ENCODE measurements at places on chromosomes 2 and 18. TPM values are rescaled to one million over a fixed set of nuclear protein-coding genes. Genes with fewer than 3 reads are reported as not detected.

The AMER3 gene
- total RNA-seq, result not detected

DNA sequence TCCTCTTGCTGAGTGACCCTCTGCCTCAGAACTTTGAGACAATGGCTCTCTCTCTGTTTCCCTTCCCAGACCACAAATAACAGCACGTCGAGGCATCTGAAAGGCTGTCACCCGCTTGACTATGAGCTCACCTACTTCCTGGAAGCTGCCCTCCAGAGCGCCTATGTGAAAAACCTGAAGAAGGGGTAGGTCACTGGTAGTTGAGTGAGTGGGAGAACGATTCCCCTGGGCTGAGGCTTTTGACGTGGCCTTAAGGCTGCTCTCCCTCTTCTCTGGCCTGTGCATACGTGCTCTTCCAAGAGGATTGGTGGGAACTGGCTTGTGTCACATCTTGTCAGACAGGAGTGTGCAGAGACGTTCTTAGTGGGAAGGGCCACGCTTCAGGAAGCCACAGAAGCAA is 63.1 kb upstream of the MCFD2 start:
- no peak overlapping the region for H3K4me3 ChIP-seq
- no peaks in the 10 kb centered on the region for H3K27me3 ChIP-seq
- H3K27ac ChIP-seq, result no peak overlapping the region
- H3K4me1 ChIP-seq, result peaks cover 27% of the 10 kb centered on the region

The SERPINB12 gene
- total RNA-seq, result not detected

DNA sequence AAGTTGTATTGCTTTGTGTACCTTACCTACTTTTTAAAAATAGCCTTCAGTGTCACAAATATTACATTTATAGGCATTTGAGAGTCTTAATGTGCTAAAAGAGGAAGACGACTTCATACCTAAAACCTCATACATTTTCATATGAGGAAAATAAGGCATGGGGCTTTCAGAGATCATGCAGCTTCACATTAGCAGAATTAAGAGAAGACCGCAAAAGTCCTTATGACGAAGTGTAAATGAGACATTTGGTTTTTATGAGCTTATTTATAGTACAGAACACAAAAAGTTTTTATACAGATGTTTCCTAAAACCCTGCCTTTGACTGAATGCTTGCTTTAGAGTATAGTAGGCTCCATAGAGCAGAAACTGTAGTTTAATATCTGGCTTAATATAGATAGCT is 10.1 kb upstream of the CCDC138 start:
- DNase-seq, result no peak
- H3K4me3 ChIP-seq, result no peak overlapping the region
- no peaks in the 10 kb centered on the region for H3K4me1 ChIP-seq
- H3K27me3 ChIP-seq, result no peaks in the 10 kb centered on the region

DNA sequence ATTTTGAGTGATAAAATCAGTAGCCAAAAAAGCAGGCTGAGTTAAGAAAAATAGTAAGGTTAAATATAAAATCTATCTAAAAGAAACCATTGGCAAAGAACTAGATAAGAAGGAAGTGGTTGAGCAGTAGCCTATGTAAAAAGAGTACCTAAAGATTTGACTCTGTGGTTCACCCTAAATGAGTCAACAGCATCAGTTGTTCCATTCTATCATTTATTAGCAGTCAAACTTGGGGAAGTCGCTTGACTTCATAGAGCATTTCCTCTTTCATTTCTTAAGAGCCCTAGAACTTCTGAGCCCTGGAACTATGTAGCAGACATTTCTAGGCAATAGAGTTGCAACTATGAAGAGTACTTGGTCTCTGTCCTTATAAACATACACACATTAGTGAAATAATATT is 381.7 kb downstream of the NUP35 start:
- no peak for DNase-seq
- H3K27me3 ChIP-seq, result no peaks in the 10 kb centered on the region
- no peaks in the 10 kb centered on the region for H3K4me1 ChIP-seq
- H3K4me3 ChIP-seq, result no peak overlapping the region

The BMP10 gene
- total RNA-seq, result 0.19 TPM

DNA sequence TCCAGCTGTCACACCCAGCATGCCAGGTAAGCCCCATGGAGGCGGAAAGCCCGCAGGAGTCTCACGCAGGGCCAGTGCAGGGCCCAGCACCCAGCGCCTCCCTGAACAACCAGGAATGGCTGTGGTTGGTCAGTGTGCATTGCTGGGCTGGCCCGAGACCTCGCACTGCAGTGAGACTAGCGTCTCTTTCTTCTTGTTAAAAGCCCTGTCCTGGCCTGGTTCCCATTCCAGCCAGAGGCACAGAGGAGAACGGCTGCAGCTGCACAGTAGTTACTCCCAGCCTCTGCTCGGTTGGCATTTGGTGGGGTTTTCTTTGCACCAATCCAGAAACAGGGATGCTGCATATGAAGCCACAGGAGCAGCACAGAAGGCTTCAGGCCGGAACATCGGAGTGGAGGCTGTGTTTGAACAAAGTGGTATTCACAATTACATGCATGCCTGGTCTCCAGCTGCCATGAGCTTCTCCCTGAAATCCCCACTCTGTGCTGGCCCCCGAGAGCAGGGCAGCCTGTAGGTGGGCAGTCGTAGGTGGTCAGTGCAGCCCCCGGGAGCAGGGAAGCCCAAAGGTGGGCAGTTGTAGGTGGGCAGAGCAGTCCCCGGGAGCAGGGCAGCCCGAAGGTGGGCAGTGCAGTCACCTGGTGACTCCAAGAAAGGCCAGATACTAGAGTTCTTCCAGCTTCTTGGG is 163.7 kb upstream of the PXDN start:
- H3K4me1 ChIP-seq, result peaks cover 4% of the 10 kb centered on the region
- no peak for DNase-seq
- H3K36me3 ChIP-seq, result no peaks in the 10 kb centered on the region
- no peak overlapping the region for H3K4me3 ChIP-seq
- H3K27ac ChIP-seq, result no peak overlapping the region

The ALPI gene
- total RNA-seq, result not detected

The CFAP53 gene
- total RNA-seq, result 0.16 TPM

DNA sequence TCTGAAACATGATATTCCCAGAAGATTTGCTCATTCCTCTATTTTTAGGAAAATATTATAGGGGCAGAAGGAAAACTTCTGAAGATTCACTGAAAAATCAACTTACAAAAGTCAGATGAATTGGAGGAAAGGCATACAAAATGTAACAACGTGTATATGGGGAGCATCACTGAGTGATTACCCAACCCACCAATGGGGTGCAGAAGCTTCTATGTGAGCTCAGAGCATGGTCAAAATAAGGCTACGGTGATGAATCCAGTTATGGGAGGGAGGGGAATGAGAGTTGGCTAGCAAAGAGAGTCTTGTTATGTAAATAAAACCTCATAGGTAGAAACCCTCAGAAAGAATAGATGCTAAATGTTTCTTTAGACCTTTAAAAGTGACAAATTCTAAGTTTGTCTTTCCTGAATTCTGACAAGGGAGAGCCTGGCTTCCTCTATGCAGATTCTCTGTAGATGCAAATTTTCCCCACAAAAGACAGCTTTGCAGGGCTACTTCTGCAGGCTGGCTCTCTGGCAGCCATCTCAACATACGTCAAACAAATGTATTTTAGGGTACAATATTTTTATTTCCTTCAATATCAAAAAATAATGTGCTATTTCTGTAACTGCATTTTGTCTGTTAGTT is 171.4 kb upstream of the NDUFV2 start:
- no peak for DNase-seq
- H3K4me1 ChIP-seq, result no peaks in the 10 kb centered on the region
- H3K27me3 ChIP-seq, result no peaks in the 10 kb centered on the region
- no peak overlapping the region for H3K4me3 ChIP-seq

DNA sequence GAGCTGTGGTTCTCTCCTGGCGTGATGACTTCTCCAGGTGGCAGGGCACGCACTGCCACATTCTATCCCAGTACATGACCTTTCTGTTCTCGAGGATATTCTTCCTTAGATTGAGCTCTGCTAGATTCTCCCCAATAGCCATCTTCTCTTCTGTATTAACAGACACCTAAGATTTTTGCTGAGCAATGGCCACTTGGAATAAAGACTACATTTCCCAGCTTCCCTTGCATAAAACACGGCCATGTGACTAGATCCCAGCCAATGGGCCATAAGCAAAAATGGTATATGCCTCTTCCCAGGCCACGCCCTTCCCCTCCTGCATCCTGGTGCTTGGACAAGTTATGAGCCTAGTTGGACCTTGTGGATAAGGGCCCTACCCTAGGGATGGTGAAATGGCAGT is 82.1 kb downstream of the EIF2AK3 start:
- H3K27ac ChIP-seq, result no peak overlapping the region
- H3K36me3 ChIP-seq, result no peaks in the 10 kb centered on the region
- H3K27me3 ChIP-seq, result peaks cover 58% of the 10 kb centered on the region
- no peak for DNase-seq
- H3K4me1 ChIP-seq, result peaks cover 3% of the 10 kb centered on the region

GRCh38 chr2:226875438-226876225 is 39.8 kb downstream of the RHBDD1 start:
- H3K27ac ChIP-seq, result no peak overlapping the region
- H3K36me3 ChIP-seq, result peaks cover 9% of the 10 kb centered on the region
- H3K4me1 ChIP-seq, result no peaks in the 10 kb centered on the region
- no peaks in the 10 kb centered on the region for H3K27me3 ChIP-seq

DNA sequence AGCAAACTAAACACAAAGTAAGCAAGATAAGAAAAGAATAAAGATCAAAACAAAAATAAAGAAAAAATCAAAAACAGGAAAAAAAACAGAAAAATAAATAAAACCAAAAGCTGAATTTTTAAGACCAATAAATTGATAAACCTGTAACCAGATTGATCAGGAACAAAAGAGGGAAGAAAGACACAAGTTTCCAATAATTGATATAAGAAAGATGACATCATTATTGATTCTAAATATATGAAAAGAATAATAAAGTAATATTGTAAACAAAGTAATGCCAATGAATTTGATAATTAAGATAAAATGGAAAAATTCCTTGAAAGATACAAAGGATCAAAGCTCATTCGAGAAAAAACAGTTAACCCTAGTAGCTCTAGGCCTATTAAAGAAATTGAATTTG is 394.6 kb upstream of the LRATD1 start:
- no peaks in the 10 kb centered on the region for H3K27me3 ChIP-seq
- DNase-seq, result no peak
- no peaks in the 10 kb centered on the region for H3K36me3 ChIP-seq
- no peak overlapping the region for H3K4me3 ChIP-seq
- no peaks in the 10 kb centered on the region for H3K4me1 ChIP-seq

DNA sequence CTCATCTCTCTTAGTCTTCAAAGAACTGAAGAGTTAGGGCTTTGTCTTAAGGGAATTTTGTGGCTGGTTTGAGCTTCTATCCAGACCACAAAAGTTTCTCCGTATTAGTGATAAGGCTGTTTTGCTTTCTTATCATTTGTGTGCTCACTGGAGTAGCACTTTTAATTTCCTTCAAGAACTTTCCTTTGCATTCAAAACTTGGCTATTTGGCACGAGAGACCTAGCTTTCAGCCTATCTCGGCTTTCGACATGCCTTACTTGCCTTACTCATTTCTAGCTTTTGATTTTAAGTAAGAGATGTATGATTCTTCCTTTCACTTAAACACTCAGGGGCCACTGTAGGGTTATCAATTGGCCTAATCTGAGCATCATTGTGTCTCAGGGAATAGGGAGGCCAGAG is 29.9 kb downstream of the HDHD2 start:
- peaks cover 24% of the 10 kb centered on the region for H3K36me3 ChIP-seq
- DNase-seq, result no peak
- H3K4me3 ChIP-seq, result no peak overlapping the region

The CCDC85A gene
- 4.4 TPM for total RNA-seq

The SYT4 gene
- total RNA-seq, result not detected

The ARHGAP28 gene
- 1.5 TPM for total RNA-seq

- no peak for DNase-seq
- no peaks in the 10 kb centered on the region for H3K4me1 ChIP-seq
- no peaks in the 10 kb centered on the region for H3K36me3 ChIP-seq
- H3K4me3 ChIP-seq, result no peak overlapping the region
Measured at GRCh38 chr2:177983183-177983788, 89.3 kb downstream of the PDE11A start.

The TMEM182 gene
- total RNA-seq, result 174 TPM

DNA sequence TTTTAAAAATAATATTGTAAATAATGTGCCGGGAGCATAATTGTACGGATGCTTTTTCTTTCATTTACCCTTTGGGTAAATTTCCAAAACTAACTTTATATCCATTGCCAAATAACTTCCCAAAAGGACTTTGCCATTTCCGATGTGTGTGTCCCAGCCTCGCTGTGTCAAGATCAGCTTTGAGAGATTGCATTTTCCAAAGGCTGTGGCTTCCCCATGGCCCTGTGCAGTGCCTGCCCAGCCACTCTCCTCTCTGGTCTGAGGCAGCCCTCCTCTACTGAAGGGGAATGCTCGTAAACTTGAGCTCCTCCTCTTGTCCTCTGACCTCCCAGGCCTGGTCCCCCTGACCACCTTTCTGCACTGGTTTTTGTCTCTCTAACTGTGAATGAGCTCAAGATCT is 78.5 kb downstream of the MRPS9 start:
- peaks cover 4% of the 10 kb centered on the region for H3K27me3 ChIP-seq
- no peaks in the 10 kb centered on the region for H3K4me1 ChIP-seq
- no peak overlapping the region for H3K27ac ChIP-seq
- H3K36me3 ChIP-seq, result no peaks in the 10 kb centered on the region
- H3K4me3 ChIP-seq, result no peak overlapping the region

DNA sequence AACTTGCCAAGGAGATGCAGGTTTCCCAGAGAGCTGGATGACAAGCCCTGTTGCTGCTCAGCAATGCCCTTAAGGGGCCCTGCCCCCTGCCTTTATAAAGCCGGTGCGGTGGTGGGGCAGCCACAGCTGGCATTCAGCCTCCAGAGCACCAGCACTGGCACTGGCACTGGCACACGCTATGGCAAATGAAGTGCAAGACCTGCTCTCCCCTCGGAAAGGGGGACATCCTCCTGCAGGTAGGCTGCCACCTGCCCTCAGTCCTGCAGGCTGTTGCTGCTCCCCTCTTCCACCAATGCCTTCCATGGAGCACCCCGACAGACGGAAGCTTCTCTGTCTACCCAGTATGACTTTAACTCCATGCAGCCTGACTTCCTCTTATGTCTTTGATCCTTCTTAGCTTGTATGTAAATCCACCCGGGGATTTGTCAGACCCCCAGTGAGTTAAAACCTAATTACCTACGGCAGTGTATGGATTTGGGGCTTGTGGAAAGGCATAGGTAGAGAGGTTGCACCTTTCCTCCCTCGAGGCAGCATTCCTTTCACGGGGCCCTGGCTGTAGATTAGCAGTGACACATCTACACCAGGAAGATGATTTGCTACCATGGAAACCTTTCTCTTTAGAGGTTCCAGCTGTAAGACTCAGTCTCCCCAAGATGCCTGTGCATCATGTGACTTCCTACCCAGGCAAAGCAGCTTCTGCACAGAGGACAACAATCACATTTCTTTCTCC is at the start of gene DAPL1:
DAPL1 (plus strand) TSS at position 123 of the 730 bp plus-strand sequence; CDS start at position 179, 56 bp downstream.
- peaks cover 6% of the 10 kb centered on the region for H3K27me3 ChIP-seq
- no peak for DNase-seq
- no peaks in the 10 kb centered on the region for H3K4me1 ChIP-seq
- no peak within 1 kb of the TSS for H3K4me3 ChIP-seq
- no peaks in the 10 kb centered on the region for H3K36me3 ChIP-seq
- H3K27ac ChIP-seq, result no peak within 1 kb of the TSS

DNA sequence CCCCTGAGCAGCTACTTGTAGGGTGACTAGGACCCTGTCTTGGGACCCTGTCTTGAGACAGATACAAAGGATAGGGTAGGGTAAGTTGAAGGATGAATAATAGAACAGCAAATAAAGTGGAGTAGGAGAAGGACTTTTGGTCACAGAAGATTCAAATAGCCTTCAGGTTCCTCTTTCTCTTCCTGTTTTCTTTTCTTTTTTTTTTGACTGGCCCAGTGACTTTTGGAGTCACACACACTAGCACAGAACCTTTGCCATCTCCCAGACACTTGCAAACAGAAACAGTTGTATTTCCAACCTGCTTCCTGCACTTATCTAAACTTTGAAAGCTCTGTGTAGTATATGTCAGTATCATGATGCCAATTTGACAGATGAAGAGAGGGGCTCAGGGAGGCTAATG is 108.2 kb downstream of the TDRD15 start:
- peaks cover 7% of the 10 kb centered on the region for H3K4me1 ChIP-seq
- H3K27me3 ChIP-seq, result no peaks in the 10 kb centered on the region
- H3K27ac ChIP-seq, result no peak overlapping the region
- DNase-seq, result no peak
- no peak overlapping the region for H3K4me3 ChIP-seq
- no peaks in the 10 kb centered on the region for H3K36me3 ChIP-seq
